ENCODE measurements at places on chromosomes 4 and X.
A peak's percentile ranks its signal among the peaks of the same experiment; 100 is the strongest.

DNA sequence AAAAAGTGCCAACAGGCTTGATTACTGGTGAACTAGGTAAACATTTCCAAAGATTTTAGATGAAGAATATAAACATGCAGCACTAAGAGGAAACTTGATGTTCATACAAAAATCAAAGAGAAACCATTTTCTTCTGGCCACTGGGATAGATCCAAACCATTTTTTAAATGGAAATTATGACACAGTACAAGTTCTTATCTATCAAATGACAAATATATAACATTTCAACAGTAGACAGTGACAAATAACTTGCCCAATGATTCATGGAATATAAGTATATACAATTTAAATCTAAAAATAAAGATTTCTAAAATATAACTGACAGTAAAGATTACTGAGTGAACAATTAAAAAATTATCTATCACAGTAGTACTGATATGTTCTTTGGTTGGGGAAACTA is 151.1 kb downstream of the CDS1 start:
- DNase-seq: no peak

DNA sequence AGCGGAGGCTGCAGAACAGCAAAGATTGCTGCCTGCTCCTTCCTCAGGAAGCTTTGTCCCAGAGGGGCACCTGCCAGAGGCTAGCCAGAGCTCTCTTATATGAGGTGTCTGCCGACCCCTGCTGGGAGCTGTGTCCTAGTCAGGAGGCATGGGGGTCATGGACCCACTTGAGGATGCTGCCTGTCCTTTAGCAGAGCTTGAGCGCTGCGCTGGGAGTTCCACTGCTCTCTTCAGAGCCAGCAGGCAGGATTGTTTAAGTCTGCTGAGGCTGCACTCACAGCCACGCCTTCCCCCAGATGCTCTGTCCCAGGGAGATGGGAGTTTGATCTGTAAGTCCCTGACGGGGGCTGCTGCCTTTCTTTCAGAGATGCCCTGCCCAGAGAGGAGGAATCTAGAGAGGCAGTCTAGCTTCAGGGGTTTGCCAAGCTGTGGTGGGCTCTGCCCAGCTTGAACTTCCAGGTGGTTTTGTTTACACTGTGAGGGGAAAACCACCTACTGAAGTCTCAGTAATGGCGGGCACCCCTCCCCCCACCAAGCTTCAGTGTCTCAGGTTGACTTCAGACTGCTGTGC is 10.9 kb downstream of the DCK start:
- DNase-seq: peak; percentile 70

DNA sequence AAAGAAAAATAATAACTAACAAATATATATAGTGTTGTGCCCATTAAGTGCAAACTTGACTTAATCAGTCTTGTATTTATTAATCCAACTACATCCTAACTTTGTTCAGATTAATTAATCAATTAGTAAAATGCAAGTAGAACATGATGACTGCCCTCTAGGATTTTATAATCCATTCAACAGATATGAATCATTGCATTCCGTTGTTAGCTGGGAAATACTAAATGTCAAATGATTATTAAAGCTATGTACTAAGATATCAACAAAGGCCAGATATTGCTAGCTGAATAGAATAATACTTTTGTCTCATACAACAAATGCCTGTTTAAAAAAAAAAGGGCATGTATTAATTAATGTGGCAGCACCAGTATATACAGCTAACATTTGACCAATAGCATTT is 1366.3 kb downstream of the STIM2 start:
- no peak for DNase-seq

DNA sequence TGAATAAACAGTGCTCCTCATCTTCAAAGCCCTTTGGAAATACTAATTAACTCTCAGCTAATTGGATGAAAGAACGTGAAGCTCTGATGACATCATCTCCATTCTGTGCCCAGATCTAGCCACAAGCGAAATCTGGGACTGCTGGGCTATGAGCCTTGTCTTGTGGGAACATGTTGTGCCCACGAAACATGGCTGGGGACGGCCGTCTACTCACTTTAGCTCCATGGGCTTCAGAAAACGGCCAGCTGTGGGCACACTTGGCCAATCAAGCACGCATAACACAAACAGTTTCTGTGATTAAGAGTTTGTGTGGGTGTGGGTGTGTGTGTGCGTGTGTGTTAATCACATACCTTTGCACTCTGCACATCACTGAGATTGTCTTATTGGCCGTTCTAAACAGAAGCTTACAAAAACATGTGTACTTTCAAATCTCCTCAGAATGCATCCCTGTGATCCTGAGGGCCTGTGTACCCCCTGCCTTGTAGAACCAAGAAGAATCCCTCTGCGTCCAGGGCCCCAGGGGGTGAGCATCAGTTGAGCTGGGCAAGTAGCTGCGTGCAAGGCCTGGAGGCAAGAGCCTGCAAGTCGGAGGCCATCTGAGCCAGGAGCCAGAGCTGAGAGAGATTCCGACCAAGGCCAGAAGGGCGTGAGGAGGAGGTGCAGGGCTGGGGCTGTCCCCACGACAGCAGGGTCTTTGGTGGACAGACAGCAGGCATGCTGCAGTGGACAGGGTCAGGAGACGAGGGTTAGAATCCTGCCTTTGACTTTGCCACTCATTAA is 18.7 kb upstream of the ZNF185 start:
- DNase-seq: no peak

DNA sequence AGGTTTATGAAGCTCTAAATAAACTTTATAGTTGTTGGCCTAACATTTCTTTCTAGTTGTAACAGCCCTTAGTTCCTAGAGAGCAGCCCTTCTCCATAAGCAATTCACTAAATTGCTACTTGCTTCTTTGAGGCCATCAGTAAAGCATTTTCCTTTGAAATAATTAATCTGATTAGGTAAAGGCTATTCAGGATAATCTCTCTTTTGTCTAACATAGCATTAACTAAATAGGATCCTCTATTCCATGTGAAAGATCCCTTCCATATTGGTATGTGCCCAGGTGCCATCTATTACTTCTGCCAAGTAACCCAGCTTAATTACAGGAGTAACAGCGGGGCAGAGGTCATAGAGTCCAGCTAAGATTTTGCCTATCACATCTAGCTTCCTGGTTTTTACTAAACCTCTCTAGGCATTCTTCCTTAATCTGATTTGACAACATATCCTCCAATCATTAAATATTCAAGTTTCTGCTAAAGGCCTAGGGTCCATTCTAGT is 1408.0 kb downstream of the PCDH18 start:
- DNase-seq: no peak

- no peak for DNase-seq
These were observed 31.5 kb downstream of the BMP3 start for GRCh38 chr4:81062001-81062400.

- no peak for DNase-seq
These were observed 2.3 kb downstream of the LRBA start for GRCh38 chr4:151012820-151013219.

GRCh38 chr4:17578482-17578891 is 1.5 kb downstream of the LAP3 start:
- DNase-seq: no peak

DNA sequence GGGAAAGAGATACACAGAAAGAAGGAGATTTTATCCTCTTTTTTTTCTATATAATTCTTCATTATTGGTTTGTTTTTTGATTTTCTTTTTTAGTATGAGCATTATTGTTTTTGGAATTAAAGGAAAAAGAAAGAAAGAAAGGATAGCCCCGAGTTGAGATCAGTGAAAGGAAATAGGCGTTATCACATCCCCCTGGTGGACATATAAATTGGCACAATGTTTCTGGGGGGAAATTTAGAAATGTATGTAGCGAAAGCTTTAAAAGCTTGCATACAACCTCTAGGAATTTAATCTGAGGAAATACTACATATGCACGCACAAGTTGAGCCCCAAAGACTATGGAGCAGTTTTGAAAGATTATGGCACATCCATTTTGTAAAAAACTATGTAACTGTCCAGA is 226.3 kb upstream of the LDB2 start:
- DNase-seq: no peak

GRCh38 chr4:87490664-87491369 is 38.4 kb downstream of the SPARCL1 start:
- DNase-seq: no peak

- no peak for DNase-seq
These were observed 36.9 kb upstream of the SH3KBP1 start for GRCh38 chrX:19924285-19924684.

GRCh38 chr4:67055319-67055718 is 490.0 kb downstream of the CENPC start:
- DNase-seq: no peak

DNA sequence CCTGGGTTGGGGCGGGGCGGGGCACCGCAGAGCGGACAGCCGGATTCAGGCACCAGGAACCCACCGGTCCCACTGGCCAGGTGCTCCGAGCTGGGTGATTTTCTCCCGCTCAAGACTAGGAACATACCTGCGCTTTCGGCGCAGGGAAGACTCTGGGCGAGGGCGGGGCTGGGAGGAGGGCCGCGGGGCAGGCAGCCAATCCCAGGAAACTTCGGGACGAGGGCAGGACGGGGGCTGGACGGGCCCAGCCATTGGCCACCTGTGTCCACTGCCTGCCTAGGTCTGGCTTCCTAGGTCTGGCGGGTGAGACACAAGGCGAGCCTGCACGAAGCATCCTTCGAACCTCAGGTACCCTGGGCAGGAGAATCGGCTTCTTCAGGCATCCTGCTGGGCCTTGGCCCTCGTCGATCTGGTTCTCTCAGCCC is 274 bp upstream of the ERVMER34-1 start:
- no peak for DNase-seq

DNA sequence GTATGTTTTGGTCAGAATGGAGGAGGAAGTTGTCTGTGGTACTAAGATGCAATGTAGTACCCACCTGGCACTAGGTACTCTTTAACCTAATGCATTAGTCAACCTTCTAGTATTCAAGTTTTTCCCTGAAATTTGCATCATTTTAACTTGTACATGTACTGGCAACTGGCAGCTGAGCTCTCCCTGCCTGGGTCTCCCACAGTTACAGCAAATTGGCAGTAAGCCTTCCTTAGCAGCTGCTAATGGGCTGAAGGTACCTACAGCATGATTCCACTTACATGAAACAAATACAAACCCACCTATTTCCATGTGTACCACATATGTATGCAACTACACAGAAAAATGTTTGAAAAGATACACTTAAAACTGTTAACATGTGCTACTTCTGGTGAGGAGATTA is 8.1 kb upstream of the KLHL2 start:
- DNase-seq: no peak

DNA sequence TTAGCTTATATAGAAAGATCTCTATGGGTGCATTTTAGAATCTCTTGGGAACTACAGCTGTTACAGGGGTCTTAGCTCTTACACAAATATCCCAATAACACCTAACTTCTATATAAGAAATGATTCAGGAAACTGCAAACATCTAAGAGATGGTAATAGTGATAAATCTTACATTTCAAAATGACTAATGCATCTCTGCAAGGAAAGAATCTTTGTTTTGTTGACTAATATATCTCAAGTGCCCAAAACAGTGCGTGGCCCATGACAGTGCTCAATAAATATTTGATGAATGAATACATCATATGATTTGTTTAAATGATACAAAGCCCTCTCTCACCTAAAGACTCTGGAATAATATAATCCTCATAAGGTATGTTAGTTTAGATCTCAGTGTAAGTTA is 47.5 kb downstream of the CENPE start:
- DNase-seq: no peak

DNA sequence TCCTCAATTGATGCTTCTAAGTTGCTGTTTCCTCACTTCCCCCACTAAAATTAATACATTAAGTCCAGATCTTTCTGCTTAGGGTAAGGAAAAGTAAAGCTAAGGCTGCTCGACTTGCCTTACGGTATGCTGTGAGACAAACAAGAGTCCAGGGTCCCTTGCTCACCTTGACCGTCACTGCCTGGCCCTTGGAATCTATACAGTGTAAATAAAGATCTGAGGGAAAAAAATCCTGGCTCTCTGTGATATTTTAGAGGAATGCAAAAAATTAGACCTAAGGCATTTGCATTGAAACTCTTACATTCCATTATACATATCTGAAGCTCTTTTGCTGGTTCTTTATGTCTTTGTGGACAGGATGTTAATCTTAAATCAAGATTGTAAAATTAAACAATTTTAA is 129.6 kb upstream of the HCCS start:
- DNase-seq: no peak

DNA sequence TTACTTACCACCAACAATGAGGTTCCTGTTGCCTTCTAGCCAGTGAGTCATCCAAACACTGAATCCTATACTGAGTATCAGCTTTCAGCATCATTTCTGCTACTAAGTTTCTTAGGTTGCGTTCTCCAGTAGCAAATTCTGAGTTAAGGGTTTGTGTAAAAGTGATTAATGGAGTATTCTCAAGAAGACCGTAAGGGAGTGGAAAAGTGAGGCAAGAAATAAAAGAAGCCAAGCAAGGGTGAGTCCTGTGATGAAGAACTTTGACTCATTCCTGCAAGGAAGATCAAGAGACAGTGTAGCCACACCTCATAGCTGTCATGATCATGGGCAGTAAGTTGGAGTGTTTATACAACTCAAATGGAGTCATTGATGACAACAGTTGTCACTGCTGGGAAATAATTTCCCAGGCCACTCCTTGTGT is 446.2 kb downstream of the RAPGEF2 start:
- DNase-seq: no peak

GRCh38 chrX:102976793-102977495 is 39.9 kb downstream of the RAB40AL start:
- DNase-seq: no peak

- DNase-seq: no peak
These were observed 239.9 kb upstream of the DKK2 start for GRCh38 chr4:107276052-107276451.

- DNase-seq: no peak
These were observed 112.3 kb downstream of the KLHL8 start for GRCh38 chr4:87108142-87108546.

- DNase-seq: no peak
These were observed 73.9 kb downstream of the PSAPL1 start for GRCh38 chr4:7360806-7361205.

DNA sequence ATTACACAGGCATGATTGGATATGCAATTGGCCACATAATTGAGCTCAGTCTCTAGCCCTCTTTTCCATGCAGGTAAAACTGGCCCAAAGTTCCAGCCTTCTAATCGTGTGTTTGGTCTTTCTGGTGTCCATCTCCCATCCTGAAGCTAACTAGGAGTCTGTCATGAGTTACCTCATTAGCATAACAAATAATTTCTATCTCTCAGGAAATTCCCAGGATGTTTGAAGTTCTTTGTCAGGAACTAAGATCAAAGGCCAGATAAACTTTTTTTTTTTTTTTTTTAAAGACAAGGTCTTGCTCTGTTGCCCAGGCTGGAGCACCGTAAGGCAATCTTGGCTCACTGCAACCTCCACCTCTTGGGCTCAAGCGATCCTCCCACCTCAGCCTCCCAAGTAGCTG is 15.8 kb downstream of the ATXN3L start:
- DNase-seq: no peak

GRCh38 chr4:6591313-6591712 is 16.3 kb downstream of the MAN2B2 start:
- DNase-seq: no peak

DNA sequence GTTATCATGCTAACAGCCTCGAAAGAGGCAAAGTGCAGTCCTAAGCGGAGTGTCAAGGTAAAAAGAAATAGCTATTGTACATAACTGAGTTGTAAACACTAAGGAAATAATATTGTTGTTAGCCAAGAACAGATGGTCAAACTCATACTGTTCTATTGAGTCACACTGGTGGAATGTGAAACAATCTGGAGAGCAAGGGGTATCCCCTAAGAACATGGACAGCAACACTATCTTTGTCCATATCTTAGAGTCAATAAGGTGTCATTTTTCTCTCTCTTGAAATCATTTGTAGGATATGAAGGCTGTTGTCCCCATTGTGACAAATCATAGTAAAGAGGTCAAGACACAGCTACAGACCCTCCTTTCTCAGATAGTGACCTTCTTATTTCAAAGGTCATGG is 4.5 kb upstream of the PDGFC start:
- DNase-seq: no peak

- DNase-seq: no peak
These were observed 4.6 kb upstream of the ANTXR2 start for GRCh38 chr4:80077639-80078038.
